ENCODE measurements at places on chromosomes 7 and 10.

GRCh38 chr7:18320422-18320821 is 175.1 kb upstream of the HDAC9 start:
- no peak for DNase-seq

DNA sequence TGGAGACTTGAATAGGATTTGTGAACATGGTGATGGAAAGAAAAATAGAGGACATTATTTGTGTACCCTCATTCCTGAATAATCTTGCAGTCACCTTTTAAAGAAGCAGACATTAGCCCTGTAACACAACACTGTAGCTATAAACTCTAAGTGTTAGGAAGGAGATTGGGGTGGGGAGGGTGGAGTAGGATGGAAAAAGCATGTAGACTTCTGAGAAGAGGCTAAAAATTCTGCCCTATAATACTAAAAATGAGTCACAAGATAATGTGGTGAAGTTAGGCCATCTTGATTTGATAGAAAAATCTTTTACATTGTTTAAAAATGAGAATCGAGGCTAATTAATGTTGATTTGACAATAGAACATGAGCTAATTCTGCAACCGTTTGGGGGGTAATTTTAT is 128.8 kb downstream of the LCOR start:
- no peak for DNase-seq

GRCh38 chr10:49837685-49838084 is 75.6 kb upstream of the OGDHL start:
- DNase-seq: no peak

GRCh38 chr7:45157653-45158401 is at the start of gene RAMP3:
Gene RAMP3, plus strand, starts transcription at chr7:45157791. Its CDS starts 38 bp downstream, at chr7:45157829.
- no peak for DNase-seq

All from NCI-H1417 (cell line).